ENCODE measurements at places on chromosomes 5 and 9.

- no peak overlapping the region for H3K27ac ChIP-seq
- H3K4me3 ChIP-seq: no peak overlapping the region
- no peaks in the 10 kb centered on the region for H3K36me3 ChIP-seq
These were observed 152.6 kb downstream of the MED27 start for GRCh38 chr9:131927091-131927490.

- H3K4me3 ChIP-seq: no peak overlapping the region
- no peaks in the 10 kb centered on the region for H3K27me3 ChIP-seq
- peaks cover 5% of the 10 kb centered on the region for H3K36me3 ChIP-seq
- H3K4me1 ChIP-seq: peaks cover 60% of the 10 kb centered on the region
These were observed 18.5 kb downstream of the OSTF1 start for GRCh38 chr9:75106857-75107256.

DNA sequence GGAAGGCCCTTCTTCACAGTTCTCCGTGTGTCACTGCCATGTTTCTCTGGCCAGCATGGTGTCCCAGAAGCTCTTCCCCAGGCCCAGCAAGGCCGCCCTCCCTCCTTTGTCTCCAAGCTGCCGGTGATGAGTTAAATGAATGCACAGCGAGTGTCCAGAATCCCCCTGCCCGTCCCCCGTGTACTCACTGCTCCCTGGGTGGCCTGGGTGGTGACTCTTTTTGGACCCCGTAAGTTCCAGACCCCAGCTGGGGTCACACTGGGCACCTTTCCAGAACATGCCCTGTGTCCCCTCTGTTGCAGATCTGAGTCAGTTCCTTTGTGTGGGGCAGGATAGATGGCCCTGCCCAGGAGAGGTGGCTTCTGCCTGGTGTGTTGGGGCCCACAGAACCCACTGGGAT, 95.0 kb downstream of the MRPL36 start:
- DNase-seq: no peak
- peaks cover 5% of the 10 kb centered on the region for H3K27me3 ChIP-seq
- no peak overlapping the region for H3K4me3 ChIP-seq
- H3K36me3 ChIP-seq: no peaks in the 10 kb centered on the region

GRCh38 chr9:130022566-130023143, 20.3 kb downstream of the FNBP1 start:
- no peaks in the 10 kb centered on the region for H3K27me3 ChIP-seq
- no peaks in the 10 kb centered on the region for H3K4me1 ChIP-seq
- H3K4me3 ChIP-seq: no peak overlapping the region
- H3K27ac ChIP-seq: no peak overlapping the region

- H3K4me3 ChIP-seq: no peak overlapping the region
- DNase-seq: no peak
- H3K27me3 ChIP-seq: no peaks in the 10 kb centered on the region
- H3K27ac ChIP-seq: no peak overlapping the region
- H3K4me1 ChIP-seq: no peaks in the 10 kb centered on the region
These were observed 138.2 kb upstream of the LPAR1 start for GRCh38 chr9:111176511-111176910.

- no peaks in the 10 kb centered on the region for H3K36me3 ChIP-seq
- H3K27ac ChIP-seq: no peak overlapping the region
- no peak for DNase-seq
- H3K4me1 ChIP-seq: no peaks in the 10 kb centered on the region
- no peaks in the 10 kb centered on the region for H3K27me3 ChIP-seq
These were observed 3.5 kb downstream of the TAF1L start for GRCh38 chr9:32631991-32632390.

DNA sequence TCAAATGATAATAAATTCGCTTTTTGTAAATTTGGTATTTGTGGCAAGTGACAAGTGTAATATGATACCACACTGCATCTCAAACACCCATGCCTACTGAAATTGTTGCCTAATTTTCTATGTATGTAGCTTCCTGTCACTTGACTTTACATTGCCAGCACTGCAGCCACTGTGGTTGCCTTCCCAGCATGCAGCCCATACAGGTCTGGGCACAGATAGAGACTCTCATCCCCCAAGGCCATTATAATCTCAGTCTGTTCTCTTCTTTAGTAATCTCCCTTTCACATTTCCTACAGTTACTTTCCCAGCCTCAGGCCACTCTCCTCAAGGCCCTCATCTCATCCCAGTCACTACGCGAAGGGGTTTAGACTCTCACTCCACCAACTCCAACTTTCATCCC, 1200.6 kb downstream of the PTPRD start:
- H3K27me3 ChIP-seq: no peaks in the 10 kb centered on the region
- DNase-seq: no peak
- H3K36me3 ChIP-seq: no peaks in the 10 kb centered on the region
- no peak overlapping the region for H3K4me3 ChIP-seq
- H3K27ac ChIP-seq: no peak overlapping the region

DNA sequence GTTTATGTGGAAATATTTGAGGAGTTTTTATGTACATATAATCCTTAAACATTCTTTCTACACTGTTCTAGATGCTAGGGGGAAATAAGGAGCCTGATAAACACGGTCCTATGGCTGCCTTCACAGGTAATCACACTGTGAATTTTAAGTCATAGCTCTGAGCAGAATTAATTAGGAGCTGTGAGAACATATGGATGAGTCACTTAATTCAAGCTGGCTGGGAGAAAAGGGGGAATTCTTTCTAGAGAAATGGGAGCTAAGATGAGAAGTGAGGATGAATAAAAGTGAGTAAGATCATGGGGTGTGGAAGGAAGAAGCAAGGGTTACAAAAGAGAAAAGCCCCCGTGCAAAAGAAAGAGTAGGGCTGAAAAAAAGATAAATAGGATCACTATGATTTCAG, 290.8 kb downstream of the DNAH5 start:
- no peak overlapping the region for H3K4me3 ChIP-seq
- H3K36me3 ChIP-seq: no peaks in the 10 kb centered on the region
- no peaks in the 10 kb centered on the region for H3K27me3 ChIP-seq
- no peaks in the 10 kb centered on the region for H3K4me1 ChIP-seq
- H3K27ac ChIP-seq: no peak overlapping the region

- H3K36me3 ChIP-seq: no peaks in the 10 kb centered on the region
- H3K27me3 ChIP-seq: no peaks in the 10 kb centered on the region
These were observed 739.0 kb downstream of the DTWD2 start for GRCh38 chr5:118249386-118249785.

- H3K4me1 ChIP-seq: no peaks in the 10 kb centered on the region
- DNase-seq: peak; percentile 79
- no peak overlapping the region for H3K27ac ChIP-seq
These were observed 29.8 kb upstream of the HMCN2 start for GRCh38 chr9:130235558-130236435.

- DNase-seq: no peak
- no peak overlapping the region for H3K4me3 ChIP-seq
- H3K4me1 ChIP-seq: no peaks in the 10 kb centered on the region
- no peaks in the 10 kb centered on the region for H3K36me3 ChIP-seq
These were observed 36.0 kb upstream of the TYRP1 start for GRCh38 chr9:12657233-12657632.

GRCh38 chr5:165334201-165334600, 1828.8 kb downstream of the MAT2B start:
- H3K4me3 ChIP-seq: no peak overlapping the region
- H3K27me3 ChIP-seq: no peaks in the 10 kb centered on the region
- no peak overlapping the region for H3K27ac ChIP-seq
- H3K4me1 ChIP-seq: no peaks in the 10 kb centered on the region
- no peaks in the 10 kb centered on the region for H3K36me3 ChIP-seq

- no peak overlapping the region for H3K4me3 ChIP-seq
- peaks cover 4% of the 10 kb centered on the region for H3K4me1 ChIP-seq
- H3K27ac ChIP-seq: no peak overlapping the region
These were observed 2.9 kb downstream of the UIMC1 start for GRCh38 chr5:177003649-177004048.

DNA sequence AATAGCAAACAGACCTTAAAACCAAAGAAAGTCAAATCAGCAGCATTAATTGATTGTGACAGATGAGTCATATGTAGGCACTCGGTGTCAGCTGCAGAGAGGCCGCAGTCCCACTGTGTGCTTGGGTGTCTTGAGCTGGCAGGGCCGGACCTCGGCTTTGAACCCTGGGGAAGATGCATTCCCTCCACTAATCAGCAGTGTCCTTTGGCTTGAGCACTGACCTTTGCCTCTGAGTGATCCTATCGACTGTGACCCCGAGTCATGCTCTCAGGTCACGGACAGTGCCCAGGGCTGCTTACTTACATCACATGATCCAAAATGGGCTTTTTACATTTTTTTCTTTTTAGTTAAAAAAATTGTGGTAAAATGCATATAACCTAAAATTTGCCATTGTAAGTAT, 188.7 kb downstream of the GADD45G start:
- H3K4me1 ChIP-seq: peaks cover 2% of the 10 kb centered on the region
- no peak overlapping the region for H3K27ac ChIP-seq
- no peak overlapping the region for H3K4me3 ChIP-seq
- H3K27me3 ChIP-seq: no peaks in the 10 kb centered on the region

- DNase-seq: no peak
- no peaks in the 10 kb centered on the region for H3K27me3 ChIP-seq
- no peak overlapping the region for H3K4me3 ChIP-seq
These were observed 75.2 kb upstream of the PRLR start for GRCh38 chr5:35305336-35306020.

GRCh38 chr5:149687486-149688168, 42.5 kb upstream of the PPARGC1B start:
- DNase-seq: no peak
- no peaks in the 10 kb centered on the region for H3K36me3 ChIP-seq
- no peak overlapping the region for H3K4me3 ChIP-seq
- no peak overlapping the region for H3K27ac ChIP-seq

DNA sequence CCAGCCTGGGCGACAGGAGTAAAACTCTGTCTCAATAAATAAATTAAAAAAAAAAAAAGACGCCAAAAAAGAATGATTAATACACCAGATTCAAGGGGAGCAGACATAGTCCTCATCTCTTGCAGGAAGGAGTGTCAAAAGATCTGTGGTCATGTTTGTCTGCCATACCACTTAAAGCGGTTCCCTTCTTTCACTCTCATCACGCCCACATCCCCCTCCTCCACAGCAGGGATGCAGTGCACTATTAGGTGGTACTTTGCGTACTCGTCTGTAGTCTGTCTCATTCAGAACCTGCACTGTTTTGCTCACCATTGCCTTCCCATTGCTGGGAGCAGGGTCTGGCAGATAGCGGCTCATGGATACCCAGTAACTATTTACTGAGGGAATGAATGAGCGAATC, 11.2 kb downstream of the CDHR2 start:
- no peak for DNase-seq
- H3K36me3 ChIP-seq: no peaks in the 10 kb centered on the region
- no peaks in the 10 kb centered on the region for H3K4me1 ChIP-seq
- no peak overlapping the region for H3K4me3 ChIP-seq

DNA sequence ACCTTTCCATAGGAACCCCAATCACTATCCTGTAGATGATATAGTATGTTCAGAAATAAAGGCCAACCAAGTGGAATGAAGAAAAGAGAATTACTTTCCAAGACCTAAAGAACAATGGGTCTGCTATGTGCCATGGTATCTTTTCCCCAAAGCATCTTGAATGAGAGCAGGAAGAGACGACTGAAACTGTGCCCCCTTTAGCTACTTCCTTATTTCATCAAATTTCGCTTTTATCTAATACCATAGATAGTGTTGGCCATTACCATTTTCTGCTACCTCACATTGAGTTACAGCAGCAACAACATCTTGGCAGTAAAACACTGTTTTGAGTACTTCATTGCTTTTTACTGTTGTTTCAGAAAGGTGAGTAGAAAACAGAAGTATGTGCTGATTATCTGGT, 266.6 kb downstream of the CD180 start:
- DNase-seq: no peak
- H3K4me1 ChIP-seq: peaks cover 4% of the 10 kb centered on the region
- no peaks in the 10 kb centered on the region for H3K36me3 ChIP-seq
- H3K27ac ChIP-seq: no peak overlapping the region

GRCh38 chr5:150665044-150665443, 4.0 kb downstream of the MYOZ3 start:
- no peak overlapping the region for H3K27ac ChIP-seq
- no peak overlapping the region for H3K4me3 ChIP-seq
- no peaks in the 10 kb centered on the region for H3K27me3 ChIP-seq
- no peaks in the 10 kb centered on the region for H3K4me1 ChIP-seq
- DNase-seq: peak; percentile 37
- no peaks in the 10 kb centered on the region for H3K36me3 ChIP-seq

- H3K4me3 ChIP-seq: no peak overlapping the region
- peaks cover 28% of the 10 kb centered on the region for H3K27me3 ChIP-seq
- H3K36me3 ChIP-seq: no peaks in the 10 kb centered on the region
- H3K4me1 ChIP-seq: no peaks in the 10 kb centered on the region
- DNase-seq: no peak
These were observed 7.8 kb downstream of the IGFBPL1 start for GRCh38 chr9:38416461-38416860.

DNA sequence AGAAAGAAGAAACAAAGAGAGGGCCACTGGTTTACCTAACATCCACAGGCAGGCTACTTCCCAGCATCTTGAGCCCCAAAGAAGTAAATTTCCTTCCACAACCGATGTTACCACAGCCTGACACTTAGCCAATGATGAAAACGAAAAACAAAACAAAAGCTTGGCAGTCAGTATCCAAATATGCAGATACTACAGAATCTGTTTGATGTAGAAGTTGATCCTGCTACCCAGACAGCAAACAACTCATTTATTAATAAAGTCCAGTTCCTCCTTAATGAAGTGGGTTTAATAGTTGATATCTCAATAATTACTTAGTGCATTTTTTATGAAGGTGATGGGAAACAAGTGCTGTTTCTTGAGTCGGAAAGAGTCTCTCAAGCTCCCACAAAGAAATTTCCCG, 67.1 kb upstream of the GABRP start:
- H3K36me3 ChIP-seq: no peaks in the 10 kb centered on the region
- H3K27ac ChIP-seq: no peak overlapping the region
- no peaks in the 10 kb centered on the region for H3K4me1 ChIP-seq
- peak; percentile 74 for DNase-seq
- no peaks in the 10 kb centered on the region for H3K27me3 ChIP-seq
- no peak overlapping the region for H3K4me3 ChIP-seq

DNA sequence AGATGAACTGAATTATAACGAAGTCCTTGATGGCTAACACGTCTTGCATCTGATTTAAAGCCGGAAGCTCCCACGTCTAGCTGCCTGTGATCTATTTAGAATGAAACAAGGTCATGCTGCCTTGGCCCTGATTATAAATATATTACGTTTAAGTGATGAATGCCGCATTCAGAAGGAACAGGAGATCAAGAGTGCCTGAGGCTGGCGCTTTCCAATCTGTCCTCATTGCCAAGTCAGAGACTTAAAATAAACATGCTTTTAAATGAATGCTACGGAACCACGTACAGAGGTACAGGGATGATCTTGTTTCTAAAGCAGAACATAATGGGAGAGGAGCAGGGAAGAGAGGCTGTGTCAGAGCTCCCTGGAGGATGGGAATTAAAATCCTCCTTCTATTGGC, 292.8 kb downstream of the TLE1 start:
- H3K4me1 ChIP-seq: peaks cover 25% of the 10 kb centered on the region
- no peak overlapping the region for H3K27ac ChIP-seq
- no peak for DNase-seq
- no peak overlapping the region for H3K4me3 ChIP-seq
- H3K36me3 ChIP-seq: no peaks in the 10 kb centered on the region

GRCh38 chr9:127833555-127833954, 20.9 kb downstream of the ENG start:
- no peak overlapping the region for H3K27ac ChIP-seq
- no peak overlapping the region for H3K4me3 ChIP-seq
- no peaks in the 10 kb centered on the region for H3K27me3 ChIP-seq
- peaks cover 6% of the 10 kb centered on the region for H3K36me3 ChIP-seq
- peaks cover 42% of the 10 kb centered on the region for H3K4me1 ChIP-seq

GRCh38 chr9:9045572-9045971, 1246.0 kb upstream of the DMAC1 start:
- H3K4me1 ChIP-seq: no peaks in the 10 kb centered on the region
- no peak overlapping the region for H3K27ac ChIP-seq
- DNase-seq: peak; percentile 67
- H3K27me3 ChIP-seq: no peaks in the 10 kb centered on the region
